Endodermal cell (in vitro differentiated cells): ENCODE measurements at places on chromosomes 1 and 21. TPM values are rescaled to one million over a fixed set of nuclear protein-coding genes. Genes with fewer than 3 reads are reported as not detected.

The RPF1 gene
- 31.6 and 32.0 TPM in 2 replicates for total RNA-seq

The OSCP1 gene
- 9.6 and 10.7 TPM in 2 replicates for total RNA-seq

The GPR37L1 gene
- 0.04 TPM in 1 of 2 replicates, not detected in the other for total RNA-seq

DNA sequence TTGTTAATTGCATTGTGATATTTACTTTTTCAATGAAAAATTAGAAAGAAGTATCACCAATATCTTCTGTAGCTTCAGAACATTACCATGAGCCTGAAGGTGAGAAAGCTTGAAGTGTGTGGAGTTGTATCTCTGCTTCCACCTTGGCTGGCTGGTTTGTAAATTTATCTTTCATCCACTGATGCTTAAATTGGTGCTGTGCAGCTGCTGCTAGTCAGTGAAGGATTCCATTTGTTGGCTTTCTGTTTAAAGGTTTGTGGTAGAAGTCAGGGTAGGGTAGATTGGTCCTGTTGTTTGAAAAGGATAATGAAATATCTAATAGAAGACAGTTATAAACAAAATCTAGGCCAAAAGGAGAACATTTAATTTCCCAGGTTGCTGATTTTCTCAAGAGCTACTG lies 105.7 kb downstream of the C1orf21 start:
- DNase-seq = no peak

DNA sequence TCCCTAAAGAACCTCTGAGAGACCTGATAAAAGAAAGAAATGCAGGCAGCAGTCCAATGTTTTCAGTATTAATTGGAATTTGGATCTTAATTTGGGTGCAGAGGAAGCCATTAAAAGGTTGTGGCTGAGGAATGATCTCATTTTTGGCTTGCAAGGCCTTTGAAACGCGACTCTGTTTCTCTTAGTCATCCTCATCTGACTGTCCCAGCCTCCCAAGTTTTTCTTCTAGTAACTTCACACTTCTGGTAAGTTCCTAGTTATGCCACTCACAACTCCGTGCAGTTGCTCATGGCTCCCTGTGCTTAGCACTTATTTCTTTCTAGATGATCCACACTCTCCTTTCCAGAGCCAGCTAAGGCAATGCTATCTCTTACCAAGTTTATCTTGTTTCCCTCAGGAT lies 147.4 kb upstream of the USP24 start:
- no peak for DNase-seq

GRCh38 chr1:12478612-12478985 lies 139.4 kb downstream of the DHRS3 start:
- no peak for DNase-seq

DNA sequence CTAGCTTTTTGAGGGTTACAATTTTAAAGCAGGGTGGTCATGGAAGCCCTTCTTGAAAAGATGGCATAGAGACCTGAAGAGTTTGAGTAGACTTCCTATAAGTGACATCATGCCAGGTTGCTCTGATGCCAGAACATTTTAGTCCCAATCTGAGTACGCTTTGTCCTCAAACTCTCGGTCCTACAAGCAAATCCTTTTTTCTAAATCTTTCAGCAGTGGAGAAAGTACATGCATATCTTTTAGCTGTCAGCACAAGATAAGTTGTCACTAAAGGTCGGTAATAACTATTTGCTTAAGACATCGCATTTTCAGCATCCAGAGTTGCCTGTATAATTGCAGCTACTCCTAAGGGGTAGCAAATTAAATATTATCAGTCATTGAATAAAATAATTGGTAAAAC lies 140.4 kb downstream of the ATP6V1G3 start:
- no peak for DNase-seq

GRCh38 chr1:80365359-80366021 lies 1359.0 kb upstream of the ADGRL4 start:
- DNase-seq = no peak
